ENCODE measurements at places on chromosomes 12 and 14.

- DNase-seq = no peak
These were observed 12.6 kb upstream of the TTC7B start for GRCh38 chr14:90828642-90829487.

- no peak for DNase-seq
These were observed 220.8 kb upstream of the NOS1 start for GRCh38 chr12:117582135-117582784.

- no peak for DNase-seq
These were observed 120.9 kb upstream of the GSC start for GRCh38 chr14:94890785-94891184.

- no peak for DNase-seq
These were observed 301.3 kb upstream of the STXBP6 start for GRCh38 chr14:25351269-25351668.

- peak; percentile 74 for DNase-seq
These were observed 59.0 kb upstream of the SCN8A start for GRCh38 chr12:51531978-51532497.

GRCh38 chr12:105729926-105730325, 399.4 kb downstream of the C12orf75 start:
- DNase-seq = no peak

DNA sequence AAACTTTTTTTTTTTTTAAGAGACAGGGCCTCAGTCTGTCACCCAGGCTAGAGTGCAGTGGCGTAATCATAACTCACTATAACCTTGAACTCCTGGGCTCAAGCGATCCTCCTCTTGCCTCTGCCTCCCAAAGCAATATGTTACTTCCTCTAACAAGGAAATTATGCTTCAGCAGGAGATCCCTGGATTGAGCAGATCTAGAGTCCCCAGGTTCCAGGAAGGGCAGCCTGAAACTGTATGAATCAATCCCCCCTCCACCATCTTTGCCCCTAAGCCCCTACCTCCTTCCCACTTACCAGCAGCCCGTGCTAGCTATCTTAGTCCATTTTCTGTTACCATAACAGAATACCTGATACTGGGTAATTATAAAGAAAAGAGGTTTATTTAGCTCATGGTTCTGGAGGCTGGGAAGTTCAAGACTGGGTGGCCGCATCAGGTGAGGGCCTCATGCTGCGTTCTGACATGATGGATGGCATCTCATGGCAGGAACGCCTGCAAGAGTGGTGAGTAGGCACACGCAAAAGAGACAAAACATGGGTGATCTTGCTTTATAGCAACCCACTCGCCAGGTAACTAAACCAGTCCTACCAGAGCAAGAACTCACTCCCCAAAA, 5.0 kb downstream of the TAMALIN start:
- no peak for DNase-seq

DNA sequence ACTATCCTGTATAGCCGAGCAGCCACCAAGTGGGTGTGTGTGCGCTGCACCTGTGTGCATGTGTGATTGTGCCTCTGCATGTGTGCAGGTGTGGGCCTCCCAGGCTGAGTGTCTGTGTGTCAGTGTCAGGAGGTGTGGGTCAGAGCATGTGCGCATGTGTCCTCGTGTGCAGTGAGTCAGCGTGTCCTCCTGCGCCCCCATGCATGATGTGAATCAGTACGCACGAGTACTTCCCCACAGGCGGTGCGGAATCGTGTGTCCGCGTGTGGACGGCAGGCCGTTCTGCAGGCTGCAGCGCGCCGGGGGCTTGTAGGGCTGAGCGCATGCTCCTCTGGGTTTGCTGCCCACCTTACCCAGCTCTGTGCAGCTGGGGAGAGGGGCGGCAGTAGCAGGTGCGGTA, 34.2 kb downstream of the DTX1 start:
- no peak for DNase-seq

DNA sequence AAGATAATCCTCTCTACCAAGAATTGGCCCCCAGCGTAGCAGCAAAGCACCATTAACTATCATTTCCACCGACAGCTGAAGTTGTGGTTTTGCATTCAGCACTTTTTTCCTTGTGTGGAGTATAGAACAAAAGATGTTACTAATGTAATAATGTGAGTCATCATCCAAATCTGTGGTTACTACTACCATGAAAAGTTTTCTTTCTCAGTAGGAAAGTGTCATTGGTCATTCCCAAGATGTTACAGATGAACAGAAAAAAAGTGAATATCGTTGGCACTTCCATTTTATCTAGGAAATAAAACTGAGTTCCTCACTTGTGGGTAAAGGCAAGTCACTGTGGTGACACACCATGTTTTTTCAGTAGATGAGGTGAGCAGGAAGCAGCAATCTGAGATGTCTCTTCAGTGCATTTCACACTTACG, 30.3 kb upstream of the IFNG start:
- no peak for DNase-seq

GRCh38 chr12:74370608-74371216, 166.9 kb upstream of the ATXN7L3B start:
- DNase-seq = no peak

GRCh38 chr12:632102-632696, 31.0 kb downstream of the NINJ2 start:
- DNase-seq = no peak

DNA sequence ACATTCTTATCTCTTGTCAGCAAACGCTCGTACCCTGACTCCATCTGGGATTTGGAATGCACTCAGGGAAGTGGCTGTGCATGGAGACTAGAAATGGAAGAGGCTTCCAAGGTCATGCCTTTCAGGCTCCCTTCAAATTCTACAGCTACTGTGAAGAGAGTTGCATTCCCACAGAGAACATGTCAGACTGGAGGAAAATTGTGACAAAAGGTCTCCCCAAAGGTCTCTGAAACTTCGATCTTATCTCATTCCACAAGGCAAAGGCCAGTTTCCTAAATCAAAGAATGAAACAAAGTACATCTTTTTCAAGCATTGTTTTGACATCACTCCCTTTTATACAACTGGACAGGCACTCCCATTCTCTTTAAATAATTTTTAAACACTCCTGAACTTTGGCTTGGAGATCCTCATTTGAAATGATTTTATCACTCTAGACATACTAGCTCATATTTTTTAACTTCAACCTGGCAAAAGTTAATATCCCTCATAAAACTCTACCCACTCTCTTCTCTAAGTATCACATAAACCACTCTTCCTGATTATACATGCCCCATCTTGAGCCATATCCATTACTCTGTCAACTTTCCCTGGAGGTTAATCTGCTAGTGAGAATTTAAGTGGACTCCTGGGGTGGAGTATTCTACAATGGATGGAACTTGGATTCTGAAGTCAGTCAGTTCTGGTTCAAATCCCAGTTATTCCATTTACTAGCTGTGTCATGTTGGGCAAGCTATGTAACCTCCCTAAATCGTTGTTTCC, 218.1 kb upstream of the HMGA2 start:
- no peak for DNase-seq

DNA sequence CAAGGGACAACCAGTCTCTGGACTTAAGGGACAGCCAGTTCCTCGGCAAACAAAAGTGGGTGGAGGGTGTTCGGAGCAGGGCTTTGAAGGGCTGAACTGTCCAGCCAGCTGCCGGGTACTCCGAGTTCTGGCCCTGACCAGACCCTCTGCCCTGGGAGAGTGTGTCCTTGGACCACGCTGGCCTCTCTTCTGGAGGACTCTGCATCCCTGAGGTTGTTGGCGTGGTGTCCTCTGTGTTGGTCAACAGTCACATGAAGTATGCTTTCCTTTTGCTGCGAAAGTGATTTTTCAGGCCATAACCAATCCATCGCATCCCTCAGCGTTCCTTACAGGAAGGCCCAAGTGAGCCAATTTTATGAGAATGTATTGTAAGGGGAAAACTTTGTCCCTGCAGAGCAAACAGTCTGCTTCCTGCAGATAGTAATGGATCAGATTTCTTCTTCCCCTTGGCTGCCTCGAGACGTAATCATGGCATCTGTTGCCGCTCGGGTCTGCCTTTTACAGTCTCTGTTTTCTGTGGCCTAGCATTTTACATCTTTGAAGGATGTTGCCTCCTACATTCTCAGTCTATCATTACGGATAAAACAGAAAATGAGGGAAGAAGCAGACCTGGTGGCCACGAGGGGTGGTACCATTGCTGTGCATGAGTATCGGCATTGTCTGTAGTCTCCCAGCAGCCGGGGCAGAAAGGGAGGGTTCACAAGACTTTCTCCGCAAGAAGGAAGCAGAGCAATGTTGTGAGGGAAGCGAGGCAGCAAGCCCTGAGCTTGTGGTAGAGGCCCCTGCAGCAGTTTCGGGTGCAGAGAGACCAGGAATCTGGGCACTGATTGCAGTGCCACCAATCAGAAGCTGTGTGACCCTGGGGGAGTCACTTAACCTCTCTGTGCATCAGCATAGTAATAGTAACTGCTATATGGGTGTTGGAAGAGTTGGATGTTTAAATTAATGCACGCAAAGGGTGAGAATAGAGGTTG, 47.4 kb downstream of the SMIM41 start:
- DNase-seq = no peak

DNA sequence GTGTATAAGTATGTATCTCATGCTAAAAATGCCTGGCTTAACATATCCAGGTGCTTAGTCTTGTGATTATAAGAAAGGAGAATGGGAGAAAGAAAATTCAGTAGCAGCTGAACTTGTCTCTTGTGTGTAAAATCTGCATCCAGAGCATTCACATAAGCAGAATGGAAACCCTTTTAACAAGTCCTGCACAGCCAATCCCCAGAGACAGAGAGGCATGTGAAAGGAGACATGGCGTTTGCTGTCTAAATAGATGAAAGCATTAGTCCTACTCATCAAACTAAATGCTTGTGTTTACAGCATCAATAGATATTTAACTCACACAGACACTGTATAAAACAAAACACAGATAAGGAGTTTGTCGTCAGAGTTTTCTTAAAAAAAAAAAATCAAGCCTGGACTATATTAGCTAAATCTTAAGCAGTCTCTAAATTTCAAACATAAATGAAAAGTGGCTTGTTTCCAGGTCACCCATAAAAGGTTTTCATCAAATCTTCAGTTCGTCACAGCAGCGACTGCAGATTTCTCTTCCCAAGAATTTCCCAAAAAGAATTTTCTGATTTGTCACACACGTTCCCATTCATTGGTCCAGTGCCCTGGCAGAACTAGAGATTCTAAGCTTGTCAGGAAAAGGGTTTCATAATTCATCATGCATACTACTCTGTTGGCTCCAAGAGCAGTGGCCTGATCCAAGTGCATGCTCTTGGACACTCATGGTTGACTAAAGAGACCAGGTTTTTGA, 249.2 kb downstream of the BTG1 start:
- no peak for DNase-seq
